HuH-7.5 (cell line): ENCODE measurements at places on chromosomes 7 and 10.
A peak's percentile ranks its signal among the peaks of the same experiment; 100 is the strongest.

DNA sequence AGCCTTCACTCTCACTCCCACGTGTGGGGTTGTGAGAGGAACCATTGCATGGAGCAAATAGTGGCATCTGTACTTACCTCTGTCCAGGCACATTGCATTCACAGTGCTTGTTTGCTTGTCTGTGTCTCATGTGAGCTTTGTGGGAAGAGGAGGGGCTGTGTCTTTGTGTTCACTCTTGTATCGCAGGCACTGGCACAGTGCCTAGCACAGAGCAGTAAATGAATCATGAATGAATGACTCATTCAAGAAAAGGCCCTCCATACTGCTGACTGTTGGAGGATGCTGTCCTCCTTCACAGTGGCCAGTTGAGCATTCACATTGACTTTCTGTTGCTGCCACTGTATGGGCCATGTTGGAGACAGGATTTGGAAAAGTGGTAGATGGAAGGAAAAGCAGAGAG is 125.3 kb downstream of the SORCS3 start:
- no peak for DNase-seq

DNA sequence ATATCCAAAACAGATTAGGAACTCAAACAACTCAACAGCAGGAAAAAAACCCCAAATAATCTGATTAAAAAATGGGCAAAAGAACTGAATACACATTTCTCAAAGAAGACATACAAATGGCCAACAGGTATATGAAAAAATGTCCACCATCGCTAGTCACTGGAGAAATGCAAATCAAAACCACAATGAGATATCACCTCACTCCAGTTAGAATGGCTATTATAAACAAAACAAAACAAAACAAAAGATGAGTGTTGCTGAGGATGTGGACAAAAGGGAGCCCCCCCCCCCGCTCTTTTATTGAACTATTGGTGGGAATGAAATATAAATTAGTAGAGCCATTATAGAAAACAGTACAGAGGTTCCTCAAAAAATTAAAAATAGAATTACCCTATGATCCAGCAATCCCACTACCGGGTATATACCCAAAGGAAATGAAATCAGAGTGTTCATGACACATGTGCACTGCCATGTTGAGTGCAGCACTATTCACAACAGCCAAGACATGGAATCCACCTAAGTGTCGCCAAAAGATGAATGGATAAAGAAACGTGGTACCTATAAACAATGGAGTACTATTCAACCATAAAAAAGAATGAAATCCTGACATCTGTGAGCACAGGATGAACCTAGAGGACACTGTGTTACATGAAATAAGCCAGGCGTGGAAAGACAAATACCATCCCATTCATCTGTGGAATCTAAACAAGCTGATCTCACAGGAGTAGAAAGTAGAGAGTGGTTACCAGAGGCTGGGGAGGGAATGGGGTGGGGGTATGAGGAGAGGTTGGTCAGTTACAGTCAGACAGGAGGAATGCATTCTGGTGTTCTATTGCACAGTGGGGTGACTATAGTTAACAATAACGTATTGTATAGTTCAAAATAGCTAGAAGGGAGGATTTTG is 78.1 kb upstream of the RHEB start:
- DNase-seq = no peak

- DNase-seq = no peak
Measured at GRCh38 chr10:96632974-96633710, 46.3 kb upstream of the TM9SF3 start.

DNA sequence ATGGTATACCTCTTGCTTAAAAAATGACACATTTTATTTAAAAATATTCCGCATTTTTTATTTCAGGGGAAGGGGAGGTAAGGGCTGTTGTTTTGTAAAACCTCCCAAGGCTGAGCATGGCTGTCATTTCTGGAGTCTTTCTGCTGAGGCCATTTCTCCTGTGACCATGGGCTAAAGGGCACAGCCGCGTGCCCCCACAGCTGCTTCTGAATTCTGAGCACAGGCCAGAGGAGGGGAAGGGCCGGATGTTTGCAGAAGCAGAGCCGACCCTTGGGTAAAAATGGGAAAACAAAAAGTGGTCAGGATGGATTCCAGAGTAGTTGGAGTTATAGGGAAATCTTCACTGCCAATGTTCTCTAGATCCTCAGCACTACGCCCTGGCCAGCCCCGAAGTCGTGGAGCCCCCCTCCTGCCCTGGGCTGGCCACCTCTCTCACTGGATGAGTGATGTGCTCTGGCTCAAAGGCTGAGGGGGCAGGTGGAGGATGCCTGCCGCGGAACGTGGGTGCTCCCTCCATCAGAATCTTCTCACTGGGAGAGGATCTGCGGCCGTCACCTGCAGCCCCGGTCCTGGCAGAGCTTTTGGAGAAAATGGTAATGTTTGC is 131.3 kb upstream of the ZEB1 start:
- no peak for DNase-seq

- no peak for DNase-seq
Measured at GRCh38 chr7:75836798-75837197, 23.2 kb upstream of the CCL24 start.

GRCh38 chr7:11466517-11467105 is 365.4 kb downstream of the THSD7A start:
- no peak for DNase-seq

GRCh38 chr10:558364-558763 is 131.1 kb downstream of the DIP2C start:
- DNase-seq = no peak

DNA sequence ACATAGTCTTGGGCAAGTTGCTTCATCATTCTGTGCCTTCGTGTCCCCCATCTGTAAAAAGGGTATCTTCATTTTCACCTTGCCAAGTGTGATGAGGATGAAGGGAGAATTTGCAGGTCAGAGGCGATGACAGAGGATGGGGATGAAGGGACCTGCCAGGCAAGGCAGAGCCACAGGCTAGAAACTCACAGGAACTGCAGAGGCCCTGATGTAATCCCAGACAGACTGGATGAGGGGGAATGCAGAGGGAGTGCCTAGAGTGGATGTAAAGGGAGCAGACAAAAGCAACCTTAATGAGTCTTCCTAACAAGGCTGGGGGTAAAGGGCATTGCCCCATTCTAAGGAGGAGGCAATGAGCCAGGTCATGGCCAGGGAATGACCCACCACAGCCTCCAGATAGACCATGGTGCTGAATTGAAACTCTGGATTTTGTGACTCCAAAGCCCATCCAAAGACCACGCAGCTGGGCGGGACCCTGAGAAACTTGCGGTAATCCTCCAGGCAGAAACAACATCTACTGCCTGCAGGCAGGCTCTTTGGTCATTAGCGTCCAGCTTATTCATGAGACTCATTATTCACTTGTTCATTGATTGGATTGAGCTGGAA is 1.9 kb downstream of the ANTXRL start:
- no peak for DNase-seq

- no peak for DNase-seq
Measured at GRCh38 chr10:33355274-33355673, 20.8 kb upstream of the NRP1 start.

- DNase-seq = no peak
Measured at GRCh38 chr10:21043044-21043443, 145.9 kb upstream of the NEBL start.

DNA sequence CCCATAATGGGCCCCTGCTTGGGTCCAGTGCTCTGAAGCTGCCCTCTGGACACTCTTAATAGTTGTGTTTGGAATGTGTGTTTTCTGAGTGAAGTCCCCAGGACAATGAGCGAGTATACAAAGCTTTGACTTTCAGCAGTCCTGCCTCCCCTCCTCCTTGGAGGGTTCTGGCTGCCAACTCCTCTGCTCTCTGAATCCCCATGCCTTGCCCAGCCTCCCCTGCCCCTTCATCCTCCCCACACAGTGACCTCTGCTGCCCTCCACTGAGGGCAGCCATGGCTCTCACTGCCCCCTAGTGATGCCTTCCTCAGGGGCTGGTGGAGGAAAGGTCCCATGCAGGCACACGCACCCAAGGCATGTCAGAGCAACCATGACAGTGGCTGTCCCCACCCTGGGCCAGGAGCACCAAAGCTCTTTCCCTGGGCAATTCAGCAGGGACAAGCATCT is 40.9 kb downstream of the FRMPD2 start:
- no peak for DNase-seq

GRCh38 chr10:30432622-30433305 is 1.2 kb upstream of the MAP3K8 start:
- no peak for DNase-seq

GRCh38 chr7:139034855-139035585 is 822 bp downstream of the ZC3HAV1L start:
- DNase-seq = peak; percentile 65

GRCh38 chr7:21430575-21430954 is 2.7 kb downstream of the SP4 start:
- no peak for DNase-seq

GRCh38 chr10:93061594-93062513 is 1.3 kb downstream of the CYP26C1 start:
- no peak for DNase-seq

DNA sequence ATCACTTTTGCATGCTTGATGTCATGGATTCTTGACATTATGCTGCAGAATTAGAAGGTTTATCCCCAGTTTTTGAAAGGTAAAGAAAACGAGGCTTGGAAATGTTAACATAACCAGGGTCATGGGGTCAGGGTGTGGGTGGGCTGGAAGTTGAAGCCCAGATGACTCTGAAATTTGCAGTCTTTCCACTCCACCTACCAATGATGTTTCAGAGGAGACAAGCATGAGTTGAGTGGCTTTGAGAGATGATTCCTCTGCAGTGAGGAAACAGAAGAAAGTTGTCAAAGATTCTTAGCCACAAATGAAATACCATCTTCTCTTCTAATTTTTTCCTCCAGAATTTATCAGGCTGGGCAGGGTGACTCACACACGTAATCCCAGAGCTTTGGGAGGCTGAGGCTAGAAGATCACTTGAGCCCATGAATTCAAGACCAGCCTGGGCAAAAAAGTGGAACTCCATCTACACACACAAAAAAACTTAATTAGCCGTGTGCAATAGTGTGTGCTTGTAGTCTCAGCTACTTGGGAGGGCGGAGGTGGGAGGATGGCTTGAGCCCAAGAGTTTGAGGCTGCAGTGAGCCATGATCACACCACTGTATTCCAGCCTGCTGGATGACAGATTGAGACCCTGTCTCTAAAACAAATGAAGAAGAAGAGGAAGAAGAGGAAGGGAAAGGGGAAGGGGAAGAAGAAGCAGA is 239.1 kb upstream of the AUTS2 start:
- DNase-seq = no peak

GRCh38 chr10:73110345-73110849 is at the start of gene NUDT13:
Gene NUDT13 (plus strand): TSS chr10:73110455. CDS start chr10:73114366, 3,911 bp downstream.
- DNase-seq = peak; percentile 32

DNA sequence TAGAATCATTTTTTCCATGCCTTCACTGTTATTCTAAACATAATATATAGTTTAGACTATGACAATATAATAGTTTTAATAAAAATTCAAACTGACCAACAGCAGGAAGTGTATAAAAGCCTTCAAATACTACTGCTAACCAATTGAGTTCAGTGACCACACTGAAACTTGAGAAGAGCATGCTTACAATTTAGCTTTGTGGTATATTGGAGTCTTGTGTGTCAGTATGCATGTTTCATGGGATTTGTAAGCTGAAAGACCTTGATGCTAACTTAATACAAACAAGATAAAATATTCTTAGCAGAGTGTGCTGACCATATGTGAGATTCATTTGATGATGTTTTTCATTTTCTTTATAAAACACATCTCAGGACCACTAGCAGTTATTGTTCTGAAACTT is 395.5 kb downstream of the SUGCT start:
- no peak for DNase-seq

- DNase-seq = no peak
Measured at GRCh38 chr7:35253460-35253709, 515 bp downstream of the TBX20 start.

GRCh38 chr10:16856567-16856966 is 39.3 kb upstream of the RSU1 start:
- DNase-seq = no peak

DNA sequence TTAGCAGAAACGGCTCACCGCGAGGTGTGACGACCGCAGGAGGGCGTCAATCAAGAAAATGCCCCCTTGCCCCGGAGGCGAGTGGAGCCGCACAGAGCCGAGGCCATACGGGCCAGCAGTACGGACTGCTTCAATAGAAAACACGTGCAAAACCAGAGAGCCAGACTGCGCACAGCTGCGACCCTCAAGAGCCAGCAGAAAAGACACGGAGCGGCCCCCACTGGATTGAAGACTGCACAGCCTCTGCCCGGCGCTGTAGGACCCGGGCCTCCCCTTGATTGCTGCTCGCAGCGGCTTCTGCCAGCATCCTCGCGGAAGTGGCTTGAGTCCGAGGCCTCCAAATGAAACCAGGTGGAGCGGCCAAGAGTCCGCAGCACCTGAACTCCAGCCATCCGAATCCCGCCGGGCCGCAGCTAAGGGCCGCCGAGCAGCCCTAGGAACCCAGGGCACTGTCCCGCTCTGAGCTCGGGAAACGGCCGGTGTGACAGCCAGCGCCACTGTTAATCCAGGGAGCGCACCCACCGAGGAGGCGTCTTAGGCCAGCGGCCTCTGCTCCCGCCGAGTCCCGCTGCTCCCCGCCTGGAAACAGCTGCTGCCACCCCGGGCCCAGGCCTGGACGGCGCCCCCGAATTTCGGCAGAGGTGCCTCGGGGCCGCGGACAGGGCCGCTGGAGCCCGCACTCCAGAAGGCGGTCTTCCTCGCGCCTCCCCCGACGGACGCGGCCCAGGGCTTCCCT is 660 bp upstream of the HHEX start:
- DNase-seq = no peak

GRCh38 chr10:113094114-113094486 is 144.1 kb downstream of the TCF7L2 start:
- DNase-seq = no peak

DNA sequence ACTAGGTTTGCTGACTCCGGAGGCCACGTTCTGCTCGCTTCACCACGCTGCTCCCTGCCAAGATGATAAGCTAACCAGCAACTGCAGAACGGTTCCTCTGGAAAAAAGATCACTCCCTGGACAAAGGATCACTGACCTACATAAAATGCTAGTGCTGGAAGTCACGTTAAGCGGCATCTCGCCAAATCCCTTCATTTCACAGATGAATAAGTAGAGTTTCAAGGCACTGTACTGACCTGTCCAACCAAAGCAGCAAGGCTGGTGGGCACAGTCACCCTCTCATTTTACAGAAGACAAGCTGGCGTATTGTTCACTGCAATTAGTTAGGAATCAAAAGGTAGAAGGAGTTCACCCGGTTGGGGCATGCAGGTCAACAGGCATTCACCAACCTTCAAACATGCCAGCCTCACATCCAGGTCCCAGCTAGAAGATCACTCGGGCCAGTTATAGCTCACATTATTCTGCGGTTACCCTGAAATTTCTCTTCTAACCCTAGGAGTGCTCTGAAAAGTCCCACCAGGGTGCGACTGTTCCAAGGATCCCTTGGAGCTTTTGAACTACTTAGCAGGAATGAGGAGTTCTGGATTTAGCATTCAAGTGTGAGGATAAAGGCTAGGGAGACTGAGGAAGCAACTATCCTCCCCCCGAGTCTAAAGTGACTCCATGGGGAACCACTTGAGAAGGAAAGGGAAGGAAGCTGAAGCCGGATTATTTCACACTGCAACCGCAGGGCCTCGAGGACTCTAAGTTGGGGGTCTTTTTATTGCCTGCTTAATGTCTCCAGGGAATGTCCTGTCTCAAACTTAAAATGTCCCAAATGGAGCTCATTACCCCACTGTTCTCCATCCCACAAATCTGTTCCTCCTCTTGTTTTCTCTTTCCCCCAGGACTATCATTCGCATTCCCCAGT is 32.8 kb downstream of the HIPK2 start:
- no peak for DNase-seq

GRCh38 chr7:134153493-134154136 is 26.5 kb downstream of the LRGUK start:
- no peak for DNase-seq

GRCh38 chr10:132137111-132138072 is 49.4 kb upstream of the DPYSL4 start:
- no peak for DNase-seq

GRCh38 chr10:100826661-100826982 is 81.2 kb downstream of the PAX2 start:
- no peak for DNase-seq
